ENCODE measurements at places on chromosomes 4 and X.

DNA sequence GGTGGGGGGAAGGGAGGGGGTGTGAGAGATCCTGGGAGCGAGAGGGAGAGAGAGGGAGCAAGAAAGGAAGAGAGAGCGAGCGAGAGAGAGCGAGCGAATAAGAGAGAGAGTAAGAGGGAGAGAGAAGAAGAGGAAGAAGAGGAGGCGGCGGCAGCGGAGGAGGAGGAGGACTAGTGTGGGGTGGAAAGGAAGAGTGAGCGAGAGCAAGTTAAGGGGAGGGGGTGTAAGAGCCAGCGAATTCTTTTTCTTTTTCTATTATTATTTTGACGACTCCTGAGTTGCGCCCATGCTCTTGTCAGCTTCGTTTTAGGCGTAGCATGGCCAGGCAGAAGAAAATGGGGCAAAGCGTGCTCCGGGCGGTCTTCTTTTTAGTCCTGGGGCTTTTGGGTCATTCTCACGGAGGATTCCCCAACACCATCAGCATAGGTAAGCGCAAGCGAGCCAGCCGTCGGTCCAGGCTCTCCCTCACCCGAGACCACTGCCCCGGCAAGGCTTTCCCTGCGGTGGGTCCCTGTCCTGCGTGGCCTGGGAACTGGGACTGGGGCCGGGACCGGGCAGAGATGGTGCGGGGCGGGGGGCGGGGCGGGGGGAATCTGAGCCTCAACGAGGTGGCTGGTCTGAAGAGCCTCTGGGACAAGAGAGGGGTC lies at the start of gene GRIA3:
TSS of gene GRIA3 (plus strand) at position 60 of the 647 bp plus-strand sequence. CDS start at position 318, 258 bp downstream.
- no peak for ATAC-seq

- ATAC-seq: peak; percentile 82
These were observed at the start of gene TASL for GRCh38 chrX:30577362-30577991. TSS of gene TASL (minus strand) at chrX:30577766. CDS start at chrX:30560355, 17,411 bp downstream.

- peak; percentile 52 for ATAC-seq
These were observed 324 bp upstream of the MSN start for GRCh38 chrX:65667157-65667502.

GRCh38 chrX:20139966-20140365 lies 1.7 kb downstream of the EIF1AX start:
- no peak for ATAC-seq

DNA sequence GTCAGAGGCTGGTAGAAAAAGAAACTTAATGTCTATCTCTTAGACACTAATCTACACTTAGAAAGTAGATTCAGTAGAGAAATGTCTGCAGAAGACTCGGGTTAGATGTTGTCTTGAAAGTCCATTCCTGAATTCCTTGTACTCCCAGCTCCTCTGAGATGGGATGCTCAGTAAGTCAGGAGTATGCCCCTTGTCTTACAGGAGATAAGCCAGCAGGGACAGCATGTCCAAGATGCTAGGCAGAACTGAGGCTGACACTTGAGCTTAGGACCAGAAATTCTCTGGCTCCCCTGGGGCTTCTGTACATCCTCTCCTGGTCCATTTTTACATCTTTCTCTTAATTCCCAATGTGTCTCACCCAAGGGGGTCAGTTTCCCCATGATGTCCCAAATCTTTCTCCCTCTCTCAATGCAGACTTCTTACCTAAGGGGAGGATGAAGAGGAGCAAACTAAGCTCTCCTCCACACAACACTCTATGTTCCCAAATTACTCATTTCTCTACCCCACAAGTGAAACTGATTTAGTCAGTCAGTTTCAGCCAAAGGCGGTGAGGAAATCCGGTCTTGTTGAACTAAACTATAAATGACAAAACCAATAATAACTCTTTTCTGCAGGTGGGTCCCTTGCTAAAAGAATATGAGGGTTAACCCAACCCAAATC lies 558.2 kb upstream of the DIPK2B start:
- ATAC-seq: peak; percentile 59

- no peak for ATAC-seq
These were observed 11.3 kb downstream of the TIMP1 start for GRCh38 chrX:47593522-47593921.

- no peak for ATAC-seq
These were observed 557 bp upstream of the ARHGEF6 start for GRCh38 chrX:136781180-136781797.

DNA sequence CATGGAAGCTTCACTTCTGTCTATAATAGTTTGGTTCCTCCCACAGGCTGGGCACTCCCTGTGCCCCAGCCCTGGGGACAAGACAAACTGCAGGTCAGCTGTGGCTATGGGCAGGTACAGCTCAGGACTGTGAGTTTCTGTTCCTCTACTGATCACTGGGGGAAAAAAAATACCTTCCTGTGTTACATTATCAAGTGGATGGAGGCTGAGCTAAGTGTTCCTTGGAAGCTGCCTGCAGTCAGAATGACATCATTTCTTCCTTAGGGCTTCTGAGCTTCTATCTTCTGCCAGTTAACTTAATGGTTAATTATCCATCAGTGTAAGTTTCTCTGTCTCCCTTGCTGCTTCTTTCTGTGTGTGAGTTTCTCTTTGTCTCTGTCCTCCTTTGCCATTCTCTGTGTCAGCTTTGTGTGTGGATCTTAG lies 4.6 kb downstream of the RAB33A start:
- ATAC-seq: peak; percentile 25

- ATAC-seq: no peak
These were observed 147.3 kb downstream of the TBL1X start for GRCh38 chrX:9612146-9612505.

GRCh38 chr4:152512483-152512882 lies 23.4 kb downstream of the FBXW7 start:
- ATAC-seq: no peak

GRCh38 chr4:13296986-13297385 lies 187.2 kb downstream of the RAB28 start:
- ATAC-seq: no peak

DNA sequence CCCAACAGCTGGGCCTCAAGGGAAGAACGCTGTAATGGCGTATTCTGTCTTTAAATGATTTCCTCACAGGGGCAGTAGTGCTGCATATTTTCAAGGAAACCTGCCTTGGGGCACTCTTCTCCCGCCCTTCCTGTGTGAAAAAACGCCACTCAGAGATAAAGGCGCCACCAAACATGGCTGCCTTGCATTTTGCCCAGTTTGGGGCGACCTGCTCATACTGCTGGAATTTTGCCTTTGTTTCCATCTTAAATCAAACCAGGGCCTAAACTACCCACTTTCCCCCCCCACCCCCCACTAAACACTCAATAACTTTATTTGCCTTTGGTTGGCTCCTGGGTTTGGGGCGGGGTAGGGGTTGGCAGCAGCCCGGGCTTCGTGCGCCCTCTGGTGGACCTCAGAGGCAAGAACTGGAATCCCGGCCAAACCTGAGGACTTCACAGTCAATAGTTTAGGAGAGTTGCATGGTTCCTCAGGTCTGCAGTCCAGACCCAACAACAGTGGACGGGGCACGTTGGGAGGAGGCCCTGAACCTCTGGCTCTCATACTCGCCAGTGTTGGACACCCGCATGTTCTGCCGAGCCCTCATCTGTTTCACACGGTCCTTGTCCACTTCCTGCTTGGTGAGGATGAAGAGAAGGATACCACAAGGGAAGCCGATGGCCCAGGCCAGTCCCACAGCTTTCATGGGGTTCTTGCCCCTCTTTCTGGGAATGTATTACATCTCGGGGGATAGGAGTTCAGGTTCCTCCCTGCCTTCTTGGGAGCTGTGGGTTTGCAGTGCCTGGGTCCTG lies 220.1 kb upstream of the STK26 start:
- peak; percentile 37 for ATAC-seq
